WERI-Rb-1 (cell line): ENCODE measurements at places on chromosomes 3 and 15.

- no peak for DNase-seq
These were observed 40.7 kb upstream of the MAP3K13 start for GRCh38 chr3:185322101-185322719.

DNA sequence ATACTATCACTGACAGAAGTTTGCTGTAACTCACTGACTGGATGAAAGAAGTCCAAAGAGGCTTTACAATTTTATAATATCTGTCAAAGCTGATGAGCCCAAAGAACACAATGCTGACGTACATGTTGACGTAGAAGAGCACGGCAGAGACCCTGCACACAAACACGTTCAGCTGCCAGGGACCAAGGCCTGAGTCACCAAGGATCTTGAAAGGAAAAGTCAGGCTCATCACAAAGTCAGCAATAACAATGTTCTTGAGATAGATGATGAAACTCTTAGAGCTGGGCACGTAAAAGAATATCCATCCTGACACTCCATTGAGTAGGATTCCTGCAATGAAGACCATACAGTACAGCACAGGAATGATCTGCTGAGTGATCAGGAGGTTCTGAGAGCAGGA, 10.9 kb upstream of the GPR171 start:
- no peak for DNase-seq

DNA sequence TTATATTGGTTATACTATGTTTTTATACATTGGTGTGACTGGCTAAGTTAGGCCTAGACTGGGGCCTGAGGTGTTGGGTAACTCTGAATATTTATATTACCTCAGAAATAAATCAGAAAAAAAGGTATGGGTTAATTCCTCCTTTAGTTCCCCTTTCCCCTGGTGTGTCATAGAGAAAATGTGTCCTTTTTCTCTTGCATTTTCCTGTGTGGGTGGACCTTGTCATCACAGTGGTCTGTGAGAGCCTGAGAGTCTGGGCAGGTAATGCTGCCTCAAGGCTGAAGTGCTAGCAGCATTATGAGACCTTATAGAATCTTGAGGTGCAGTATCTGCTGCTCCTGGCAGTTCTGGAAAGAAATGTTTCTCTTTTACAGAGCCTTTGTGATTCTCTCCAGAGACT, 69.7 kb downstream of the PCOLCE2 start:
- no peak for DNase-seq

GRCh38 chr15:80801891-80802680, 22.9 kb downstream of the CEMIP start:
- no peak for DNase-seq

- no peak for DNase-seq
These were observed 239.2 kb downstream of the GABRG3 start for GRCh38 chr15:27210176-27210575.

- DNase-seq = no peak
These were observed 143.8 kb downstream of the PLD1 start for GRCh38 chr3:171666516-171666915.

GRCh38 chr15:42890161-42890913, 30.2 kb downstream of the TTBK2 start:
- DNase-seq = no peak
